ENCODE measurements at places on chromosomes 5 and 9.

DNA sequence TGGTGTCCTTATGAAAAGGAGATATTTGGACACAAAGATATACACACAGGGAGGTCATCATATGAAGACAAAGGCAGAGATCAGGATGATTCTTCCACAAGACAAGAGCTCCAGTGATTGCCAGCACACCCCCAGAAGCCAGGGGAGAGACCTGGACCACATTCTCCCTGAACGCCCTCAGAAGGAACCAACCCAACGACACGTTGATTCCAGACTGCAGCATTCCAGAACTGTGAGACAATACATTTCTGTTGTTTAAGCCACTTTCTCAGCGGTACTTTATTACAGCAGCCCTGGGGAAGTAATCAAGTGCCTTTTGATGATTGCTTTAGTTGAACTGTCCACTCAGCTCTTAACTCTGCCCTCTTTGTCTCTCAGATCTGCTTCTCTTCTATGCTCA lies 285.5 kb upstream of the SMARCA2 start:
- DNase-seq, result no peak

GRCh38 chr9:111197256-111197655 lies 132.8 kb downstream of the OR2K2 start:
- no peak for DNase-seq

DNA sequence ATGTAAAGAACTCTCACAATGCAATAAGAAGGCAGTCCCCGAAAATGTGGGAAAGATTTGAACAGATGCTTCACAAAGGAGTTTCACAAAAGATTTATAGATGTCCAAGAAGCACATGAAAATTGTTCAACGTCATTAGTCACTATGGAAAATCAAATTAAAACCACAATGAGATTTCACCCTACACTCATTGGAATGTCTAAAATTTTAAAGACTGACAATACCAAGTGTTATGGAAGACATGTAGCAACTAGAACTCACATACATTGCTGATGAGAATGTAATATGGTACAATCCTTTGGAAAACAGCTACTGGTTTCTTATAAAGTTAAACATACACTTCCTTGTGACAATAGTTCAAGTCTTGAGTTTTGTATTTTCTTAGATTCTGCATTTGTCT lies 11.0 kb upstream of the RECK start:
- DNase-seq, result no peak

GRCh38 chr9:121557581-121558447 lies 58.2 kb upstream of the GGTA1 start:
- peak; percentile 35 for DNase-seq

DNA sequence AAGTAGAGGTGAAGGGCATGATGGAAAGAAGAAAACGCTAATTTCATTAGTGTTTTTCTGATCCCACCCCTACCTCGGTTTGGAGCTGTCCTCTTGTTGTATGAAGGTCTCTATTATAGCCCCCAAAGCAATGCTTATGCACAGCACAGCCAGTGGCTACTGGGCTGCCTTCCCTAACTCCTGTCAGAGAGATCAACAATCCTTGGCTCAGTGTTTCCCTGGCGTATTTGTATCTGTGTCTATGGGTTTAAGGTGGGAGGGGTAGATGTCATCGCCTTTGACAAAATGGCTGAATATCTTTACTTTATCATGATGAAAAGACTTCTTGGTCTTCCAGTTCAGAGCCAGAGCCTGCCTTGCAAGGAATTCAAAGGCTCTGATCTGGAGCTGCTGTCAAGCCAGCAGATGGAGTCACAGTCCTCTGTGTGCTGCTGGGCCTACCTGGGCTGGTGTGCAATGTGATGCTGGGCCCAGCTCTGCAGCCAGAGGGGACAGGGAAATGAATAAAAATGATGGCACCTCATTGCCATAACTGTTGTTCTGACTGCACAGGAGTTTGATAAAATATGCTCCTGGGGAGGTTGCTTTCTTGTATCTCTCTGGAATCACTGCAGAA lies 20.1 kb upstream of the HSPA9 start:
- DNase-seq, result no peak

GRCh38 chr5:82276800-82277612 lies 1.1 kb downstream of the RPS23 start:
- DNase-seq, result no peak

- no peak for DNase-seq
These were observed 21.6 kb downstream of the FBXW11 start for GRCh38 chr5:171984748-171985419.

DNA sequence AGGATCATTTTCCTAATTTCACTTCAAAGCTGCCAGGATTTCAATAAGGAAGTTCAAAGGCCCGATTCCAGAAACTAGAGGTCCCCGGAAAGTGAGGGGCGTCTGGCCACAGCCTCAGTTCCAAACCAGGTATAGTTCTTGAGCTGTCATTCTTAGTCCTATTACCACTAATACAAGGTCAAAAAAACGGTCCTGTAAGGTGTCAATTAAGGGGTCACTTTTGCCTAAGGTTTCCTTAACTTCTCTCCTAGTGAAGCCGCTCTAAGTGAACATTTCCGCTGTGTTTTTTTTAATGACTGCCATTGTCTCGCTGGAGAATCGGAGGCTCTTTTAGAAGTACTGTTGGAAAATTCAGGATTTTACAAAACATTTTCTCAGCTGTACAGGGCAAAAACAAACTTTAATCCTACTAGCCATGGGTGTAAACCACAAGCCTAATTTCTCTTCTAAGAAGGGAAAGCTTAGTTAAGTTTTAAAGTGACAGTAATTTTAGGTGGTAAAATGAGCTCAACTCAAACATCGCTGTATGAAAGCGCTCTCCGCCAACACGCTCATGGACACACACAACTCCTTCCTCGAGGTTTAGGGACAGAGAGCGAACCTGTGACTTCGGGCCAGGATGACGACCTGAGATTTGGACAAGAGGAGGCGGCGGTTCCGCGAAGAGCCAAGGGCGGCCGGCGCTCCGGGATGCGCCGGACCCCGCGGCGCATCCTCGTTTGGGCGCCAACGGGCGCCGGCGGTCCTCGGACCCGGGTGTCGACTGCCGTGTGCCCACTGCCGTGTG lies 76.7 kb upstream of the IFNE start:
- peak; percentile 27 for DNase-seq

GRCh38 chr9:119938871-119939270 lies 569.6 kb upstream of the BRINP1 start:
- no peak for DNase-seq
